ENCODE measurements at places on chromosomes 3 and 15. TPM values are rescaled to one million over a fixed set of nuclear protein-coding genes. Genes with fewer than 3 reads are reported as not detected.
A peak's percentile ranks its signal among the peaks of the same experiment; 100 is the strongest.

DNA sequence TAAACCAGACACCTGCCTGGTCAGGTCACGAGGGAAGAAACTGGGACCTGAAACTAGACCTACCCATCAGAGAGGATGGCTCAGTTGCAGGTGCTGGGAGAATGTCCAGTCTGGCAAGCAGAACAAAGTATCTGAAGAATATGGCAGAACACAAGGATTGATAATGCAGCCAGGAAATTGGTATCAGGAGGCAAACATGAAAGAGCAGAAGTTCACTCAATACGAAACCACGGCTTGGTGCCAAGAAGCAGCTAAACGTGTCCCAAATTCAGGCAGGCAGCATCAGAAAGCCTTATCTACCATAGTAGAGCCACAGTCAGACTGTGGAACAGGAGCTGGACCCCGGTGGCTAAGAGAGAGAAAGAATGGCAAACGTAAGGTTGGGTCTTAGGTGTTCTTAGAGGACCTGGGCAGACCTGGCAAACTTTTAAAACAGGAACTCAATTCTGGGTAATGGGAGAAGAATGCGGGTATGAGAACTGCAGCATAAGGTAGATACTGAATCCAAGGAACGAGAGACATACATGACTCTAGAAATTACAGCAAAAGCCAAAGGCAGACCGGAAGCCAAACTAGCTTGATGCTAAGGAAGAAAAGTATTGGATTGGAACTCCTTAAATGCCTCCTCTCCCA, 169.0 kb upstream of the NECTIN3 start:
- no peak for DNase-seq

The RAD54L2 gene
- polyA plus RNA-seq, result 4.1 TPM

DNA sequence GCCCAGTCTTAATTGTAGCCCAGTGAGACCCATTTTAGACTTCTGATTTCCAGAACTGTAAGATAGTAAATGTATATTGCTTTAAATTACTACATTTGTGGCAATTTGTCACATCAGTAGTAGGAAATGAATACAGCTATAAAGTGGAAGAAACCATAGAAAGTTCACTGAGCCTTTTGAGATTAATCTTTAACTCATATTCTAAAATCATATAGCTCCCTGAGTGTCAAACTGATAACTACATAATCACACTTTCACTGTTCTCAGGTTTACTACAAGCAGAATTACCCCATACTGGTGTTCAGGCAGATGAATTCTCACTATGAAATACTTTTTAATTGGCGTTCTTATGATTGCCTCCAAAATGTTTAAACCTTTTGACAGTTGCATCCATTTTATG, 42.8 kb downstream of the CNTN4 start:
- no peak for DNase-seq

DNA sequence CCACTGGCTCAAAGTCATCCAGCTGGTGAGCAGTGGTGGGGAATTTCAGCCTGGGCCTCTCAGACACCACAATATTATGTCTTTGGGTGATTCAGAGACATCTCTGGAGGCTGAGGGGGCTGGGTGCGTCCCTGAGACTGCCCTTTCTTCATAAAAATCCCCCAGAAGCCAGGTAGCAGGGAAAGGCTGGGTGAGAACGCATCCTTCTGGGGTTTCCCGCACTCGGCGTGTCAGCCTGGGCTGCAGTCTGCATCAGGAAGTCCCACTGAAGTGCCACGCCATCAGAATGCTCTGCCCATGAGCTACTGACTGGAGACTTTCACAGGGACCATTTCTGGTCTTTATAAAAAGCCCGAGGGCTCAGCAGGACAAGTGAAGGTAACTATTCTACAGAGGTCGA, 148.8 kb upstream of the SLC6A11 start:
- DNase-seq, result no peak

The ARGFX gene
- not detected for polyA plus RNA-seq

DNA sequence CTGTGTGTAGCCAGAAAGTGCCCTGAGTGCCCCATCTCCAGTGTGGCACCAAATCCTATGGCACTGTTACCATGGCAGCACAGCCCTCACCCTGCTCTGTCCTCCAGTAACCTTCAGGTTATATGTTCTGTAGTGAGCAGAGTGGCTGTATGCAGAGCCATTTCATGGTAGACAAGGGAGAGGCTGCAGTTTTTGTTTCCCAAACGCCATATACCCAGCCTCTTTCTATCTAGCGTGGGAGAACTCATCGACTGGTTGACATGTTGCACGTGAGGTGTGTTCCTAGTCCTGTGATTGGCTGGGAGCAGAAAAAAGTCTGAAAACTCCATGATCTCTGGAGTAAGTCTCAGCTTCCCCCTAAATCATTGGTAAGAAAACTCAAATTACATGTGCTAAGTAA, 2.0 kb downstream of the SIDT1 start:
- DNase-seq, result no peak

The GHSR gene
- not detected for polyA plus RNA-seq

- no peak for DNase-seq
These were observed 270.1 kb downstream of the PDCD6IP start for GRCh38 chr3:34068505-34068904.

- DNase-seq, result no peak
These were observed 520 bp downstream of the MESD start for GRCh38 chr15:80989081-80989517.

- no peak for DNase-seq
These were observed 365.0 kb upstream of the EPHA6 start for GRCh38 chr3:96449346-96449745.

The PLD1 gene
- 6.2 TPM for polyA plus RNA-seq

The DNAH1 gene
- 5.1 TPM for polyA plus RNA-seq

GRCh38 chr15:83919319-83919830, 265.5 kb downstream of the ADAMTSL3 start:
- no peak for DNase-seq

- no peak for DNase-seq
These were observed 119.9 kb upstream of the GAP43 start for GRCh38 chr3:115503394-115503793.

DNA sequence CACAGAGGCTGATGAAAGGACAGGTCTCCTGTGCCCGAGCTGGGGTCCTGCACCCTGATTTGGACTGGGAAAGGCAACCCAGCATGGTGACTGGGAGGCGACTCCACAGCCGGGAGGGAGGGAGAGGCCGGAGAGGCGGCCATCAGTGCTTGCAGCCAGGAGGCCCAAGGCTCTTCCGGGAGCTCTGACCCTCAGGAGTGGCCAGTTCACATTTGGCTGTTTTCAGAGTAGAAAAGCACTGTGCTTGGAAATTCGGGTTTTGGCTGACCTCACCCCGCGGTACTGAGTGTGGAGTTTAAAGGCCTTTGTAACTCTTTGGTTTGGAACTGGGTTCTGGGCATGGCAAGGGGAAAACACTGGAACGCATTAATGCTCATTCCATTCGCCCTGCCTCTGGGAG, 31.9 kb downstream of the SMAD6 start:
- DNase-seq, result no peak

DNA sequence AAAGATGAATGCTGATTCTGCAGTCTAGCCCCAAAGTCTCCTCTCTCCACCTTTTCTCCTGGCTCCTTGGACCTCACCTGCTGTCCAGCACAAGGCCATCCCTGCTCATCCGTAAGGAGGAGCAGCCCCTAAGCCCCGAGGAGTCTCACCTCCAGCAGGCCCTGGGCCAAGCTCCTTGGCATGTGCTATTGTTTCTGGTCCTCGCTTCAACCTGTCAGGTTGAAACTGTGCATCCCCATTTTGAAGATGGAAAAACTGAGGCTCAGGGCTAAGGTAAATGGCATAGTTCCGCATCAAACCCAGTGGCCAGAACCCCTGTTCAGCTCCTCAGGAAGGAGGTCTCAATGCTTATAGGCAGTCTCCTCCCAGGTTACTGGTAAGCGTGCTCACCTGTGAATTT, 26.1 kb downstream of the CHDH start:
- DNase-seq, result no peak

- no peak for DNase-seq
These were observed 19.5 kb downstream of the CRYBG3 start for GRCh38 chr3:97841304-97841703.

DNA sequence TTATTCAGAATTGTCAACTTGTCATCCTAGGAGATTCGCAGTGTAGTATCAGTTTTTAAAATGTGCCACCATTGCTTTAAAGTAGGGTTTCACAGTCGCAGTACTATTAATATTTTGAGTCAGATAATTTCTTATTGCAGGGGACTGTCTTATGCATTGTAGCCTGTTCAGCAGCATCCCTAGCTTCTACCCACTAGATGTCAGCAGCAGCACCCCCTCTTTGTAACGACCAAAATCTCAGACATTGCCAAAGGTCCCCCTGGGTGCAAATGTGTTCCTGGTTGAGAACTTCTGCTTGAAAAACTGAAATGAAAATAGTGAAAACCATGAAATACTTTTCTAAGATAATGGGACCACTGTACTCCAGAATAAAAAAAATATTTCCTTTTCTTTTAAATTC, 474.8 kb downstream of the CNTN3 start:
- peak; percentile 6 for DNase-seq

The EPHA6 gene
- not detected for polyA plus RNA-seq

The SPESP1 gene
- polyA plus RNA-seq, result not detected

DNA sequence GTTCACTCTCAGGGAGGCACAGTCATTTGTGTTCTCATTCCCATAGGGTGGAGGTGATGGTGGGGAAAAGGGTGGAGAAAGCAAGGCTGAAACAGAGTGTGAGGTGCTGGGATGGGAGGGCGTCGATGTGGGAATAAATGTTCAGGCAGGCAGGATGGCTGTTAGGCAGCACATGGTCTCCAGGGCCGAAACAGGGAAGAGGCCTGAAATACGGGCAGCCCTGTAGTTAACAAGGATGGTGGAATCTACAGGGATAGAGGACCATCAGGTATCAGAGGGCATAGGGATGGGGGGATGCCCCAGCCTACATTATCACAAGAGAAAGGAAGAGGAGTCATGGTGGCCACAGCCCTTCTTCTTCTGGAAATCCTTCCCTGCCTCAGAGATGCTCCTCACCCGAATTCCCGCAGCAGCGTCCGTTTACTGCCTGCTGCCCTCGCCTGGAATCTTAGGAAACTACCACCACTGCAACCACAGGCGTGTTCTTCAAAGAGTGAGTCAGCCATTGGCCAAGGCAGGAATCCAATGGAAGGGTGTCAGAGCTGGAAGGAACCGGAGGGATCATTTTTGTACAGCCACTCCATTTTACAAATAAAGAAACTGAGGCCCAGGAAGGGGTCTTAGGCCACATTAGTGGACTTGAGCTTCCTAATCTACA, 49.7 kb upstream of the POMGNT2 start:
- no peak for DNase-seq

DNA sequence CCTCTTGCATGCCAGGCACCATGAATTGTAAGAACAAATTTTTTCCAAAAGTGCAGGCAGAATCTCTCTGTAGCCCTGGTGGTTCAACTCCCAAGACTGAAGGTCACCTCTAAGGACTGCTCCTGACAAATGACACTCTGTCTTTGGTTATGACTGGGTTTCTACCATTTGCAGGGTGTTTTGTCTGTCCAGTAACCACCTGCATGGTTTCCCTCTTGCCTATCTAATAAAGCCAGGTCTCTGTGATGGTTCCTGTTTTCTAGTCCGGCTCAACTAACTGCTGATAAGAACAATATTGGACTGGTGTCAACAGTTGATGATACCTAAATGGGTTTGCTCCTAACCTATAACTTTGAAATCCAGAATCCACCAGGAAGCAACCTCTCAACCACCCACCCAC, 43.7 kb downstream of the ATP8B4 start:
- no peak for DNase-seq

GRCh38 chr3:192026661-192027060, 565.7 kb downstream of the PYDC2 start:
- DNase-seq, result no peak

DNA sequence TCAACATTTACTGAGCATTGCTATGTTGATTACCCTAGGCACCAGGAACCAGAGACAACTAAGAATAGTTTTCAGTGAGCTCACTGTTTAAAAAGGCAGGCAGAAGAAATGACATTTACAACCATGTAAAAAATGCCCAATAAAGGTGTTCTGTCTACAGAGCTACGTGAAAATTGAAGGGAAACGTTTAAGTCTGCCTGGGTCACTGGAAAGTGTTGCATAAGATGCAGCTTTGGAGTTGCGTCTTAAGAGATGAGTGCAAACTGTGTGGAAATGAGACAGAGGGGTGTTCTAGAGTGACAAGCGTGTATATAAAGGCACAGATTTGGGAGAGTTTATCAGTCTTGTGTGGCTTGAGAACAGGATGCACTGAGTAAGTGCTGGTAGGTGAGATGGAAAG, 278.7 kb upstream of the GOLGA6L4 start:
- no peak for DNase-seq

GRCh38 chr15:68405378-68406250, 26.3 kb downstream of the ITGA11 start:
- DNase-seq, result no peak

DNA sequence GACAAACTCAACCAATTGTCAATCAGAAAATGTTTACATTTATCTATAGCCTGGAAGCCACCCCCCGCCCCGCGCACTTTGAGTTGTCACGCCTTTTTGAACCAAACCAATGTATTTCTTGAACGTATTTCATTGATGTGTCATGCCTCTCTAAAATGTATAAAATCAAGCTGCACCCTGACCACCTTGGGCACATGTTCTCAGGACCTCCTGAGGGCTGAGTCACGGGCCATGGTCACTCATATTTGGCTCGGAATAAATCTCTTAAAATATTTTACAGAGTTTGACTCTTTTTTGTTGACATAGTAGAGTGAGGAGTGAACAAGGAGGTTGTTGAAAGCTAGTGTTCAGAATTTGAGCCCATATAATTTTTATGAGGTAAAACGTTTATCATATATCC, 6.5 kb downstream of the MCTP2 start:
- no peak for DNase-seq

- no peak for DNase-seq
These were observed 40.0 kb upstream of the IL12A start for GRCh38 chr3:159948429-159949144.

DNA sequence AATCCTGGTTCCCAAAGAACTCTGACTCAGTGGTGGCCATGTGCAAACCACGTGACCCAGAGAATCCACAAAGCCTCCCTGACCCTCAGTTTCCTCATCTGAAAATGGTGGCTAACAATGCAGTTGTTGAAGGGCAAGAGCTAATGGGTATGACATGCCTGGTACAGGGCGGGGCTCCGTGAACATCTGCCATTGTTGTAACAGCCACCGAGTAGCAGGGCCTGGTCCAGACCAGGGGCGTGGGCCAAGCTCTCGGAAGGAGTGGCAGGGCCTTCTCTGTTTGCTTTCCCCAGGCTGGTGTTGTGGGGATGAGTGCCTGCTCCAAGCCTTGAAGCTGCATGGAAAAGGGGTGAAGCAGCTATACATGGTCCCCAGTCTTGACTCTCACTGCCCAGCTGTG, 13.4 kb downstream of the MAPKAPK3 start:
- DNase-seq, result no peak

DNA sequence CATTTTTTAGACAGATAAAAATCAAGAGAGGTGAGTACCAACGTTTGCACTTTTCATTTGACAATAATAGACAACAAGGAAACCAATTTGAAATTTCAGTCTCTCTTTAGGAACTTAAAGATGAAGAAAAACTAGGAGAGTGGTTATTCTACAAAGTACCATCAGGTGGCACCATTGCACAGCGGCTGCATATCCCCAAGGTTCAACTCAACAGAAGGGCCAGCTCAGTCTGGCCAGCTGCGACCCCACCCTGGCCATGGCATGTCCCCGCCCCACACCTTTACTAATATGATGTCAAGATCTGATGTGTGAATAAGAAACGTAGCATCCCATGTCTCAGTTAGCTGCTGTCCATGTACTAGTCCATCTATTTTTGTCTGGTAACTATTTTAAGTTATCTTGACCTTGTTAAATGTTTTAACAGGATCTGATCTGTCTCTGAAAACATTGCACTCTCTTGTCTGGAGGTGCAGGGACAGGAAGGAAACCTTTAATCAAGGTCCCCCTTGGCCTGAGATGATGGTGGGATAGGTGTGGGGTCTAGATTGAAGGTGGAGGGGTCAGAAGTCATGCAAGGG, 35.5 kb upstream of the CGNL1 start:
- peak; percentile 72 for DNase-seq

GRCh38 chr3:197068077-197068476, 38.5 kb upstream of the MELTF start:
- DNase-seq, result no peak

All from SK-N-SH (cell line).